Stimulated activated CD4-positive, alpha-beta T cell treated with anti-CD3 and anti-CD28 coated beads, TNF-alpha, amount 100 ng/mL, for 1 hour (primary cell): ENCODE measurements at places on chromosomes 13 and 19.

- DNase-seq: no peak
Measured at GRCh38 chr19:31110336-31110735, 238.9 kb downstream of the TSHZ3 start.

GRCh38 chr19:6811906-6812305, 39.4 kb downstream of the VAV1 start:
- DNase-seq: no peak

DNA sequence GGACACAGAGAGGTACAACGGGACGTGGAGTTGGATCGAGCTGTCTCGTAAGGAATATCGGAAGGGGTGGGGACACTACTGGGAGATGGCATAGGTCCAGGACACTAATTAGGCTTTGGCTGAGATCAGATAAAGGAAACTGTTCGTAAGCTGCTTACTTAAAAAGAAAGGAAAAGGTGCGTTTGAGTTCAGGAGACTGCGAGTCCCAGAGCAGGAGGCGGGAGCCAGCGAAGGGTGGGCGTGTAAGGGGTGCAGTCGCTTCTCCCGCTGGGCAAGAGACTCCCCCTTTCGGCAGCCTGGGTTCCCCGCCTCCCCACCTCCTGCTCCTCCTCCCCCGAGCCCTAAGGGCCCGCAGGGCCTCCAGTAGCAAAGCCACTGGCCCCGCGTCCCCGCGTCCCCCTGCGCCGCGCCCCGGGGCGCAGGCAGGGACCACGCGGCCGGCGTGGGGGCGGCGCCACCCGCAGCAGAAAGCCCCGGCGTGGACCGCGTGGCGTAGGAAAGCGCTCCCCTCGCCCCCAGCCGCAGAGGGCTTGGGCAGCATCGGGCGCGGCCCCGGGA, 547 bp downstream of the ABCC4 start:
- peak; percentile 31 for DNase-seq

- no peak for DNase-seq
Measured at GRCh38 chr13:48879432-48879831, 96.3 kb upstream of the FNDC3A start.

- no peak for DNase-seq
Measured at GRCh38 chr19:51680474-51680873, 12.7 kb upstream of the SPACA6 start.

DNA sequence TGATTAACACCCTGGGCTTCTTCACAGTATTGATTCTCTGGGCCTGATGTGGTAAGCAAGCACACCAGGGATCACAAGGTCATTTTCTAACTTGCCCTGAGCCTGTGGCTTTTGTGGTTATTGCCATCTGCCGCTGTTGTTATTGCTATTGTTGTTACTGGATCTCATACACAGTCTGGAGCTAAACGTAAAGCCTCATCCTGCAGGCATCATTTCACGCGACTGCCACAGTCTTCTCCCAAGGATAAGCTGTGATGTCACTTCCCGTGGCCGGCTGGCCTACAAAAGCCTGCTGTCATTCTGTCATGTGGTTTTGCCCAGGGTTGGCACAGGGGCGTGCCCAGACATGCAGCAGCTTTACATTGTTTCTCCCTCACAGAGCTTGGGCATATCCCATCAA, 154.0 kb upstream of the GPR12 start:
- DNase-seq: no peak

GRCh38 chr19:38015761-38016160, 108.8 kb downstream of the SIPA1L3 start:
- DNase-seq: no peak

- DNase-seq: no peak
Measured at GRCh38 chr13:44363631-44364344, 9.8 kb upstream of the SERP2 start.

GRCh38 chr19:45195764-45196163, 17.2 kb downstream of the BLOC1S3 start:
- no peak for DNase-seq

GRCh38 chr19:16518483-16519229, 22.5 kb downstream of the C19orf44 start:
- no peak for DNase-seq

GRCh38 chr13:85436029-85436428, 363.2 kb downstream of the SLITRK6 start:
- no peak for DNase-seq

GRCh38 chr19:5494773-5495172, 39.6 kb downstream of the ZNRF4 start:
- DNase-seq: no peak

- DNase-seq: no peak
Measured at GRCh38 chr13:25987987-25988386, 63.8 kb downstream of the SHISA2 start.

DNA sequence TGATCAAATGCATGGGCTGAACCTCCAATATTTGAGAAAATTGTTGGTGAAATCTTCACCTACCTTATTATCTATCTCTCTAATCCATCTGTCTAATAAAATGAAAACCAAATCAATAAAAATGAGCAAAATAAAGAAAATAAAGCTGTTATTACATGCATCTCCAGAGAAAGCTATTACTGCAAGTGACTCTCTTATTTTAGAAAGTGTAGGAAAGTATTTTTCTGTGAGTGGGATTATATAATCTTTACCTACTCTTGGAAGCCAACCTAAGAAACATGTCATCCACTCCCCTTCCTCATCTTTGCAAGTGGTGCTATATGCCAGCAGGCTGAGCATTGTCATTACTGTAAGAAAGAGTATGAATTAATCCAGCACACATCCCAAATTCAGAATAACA, 191.5 kb upstream of the RFC3 start:
- no peak for DNase-seq

DNA sequence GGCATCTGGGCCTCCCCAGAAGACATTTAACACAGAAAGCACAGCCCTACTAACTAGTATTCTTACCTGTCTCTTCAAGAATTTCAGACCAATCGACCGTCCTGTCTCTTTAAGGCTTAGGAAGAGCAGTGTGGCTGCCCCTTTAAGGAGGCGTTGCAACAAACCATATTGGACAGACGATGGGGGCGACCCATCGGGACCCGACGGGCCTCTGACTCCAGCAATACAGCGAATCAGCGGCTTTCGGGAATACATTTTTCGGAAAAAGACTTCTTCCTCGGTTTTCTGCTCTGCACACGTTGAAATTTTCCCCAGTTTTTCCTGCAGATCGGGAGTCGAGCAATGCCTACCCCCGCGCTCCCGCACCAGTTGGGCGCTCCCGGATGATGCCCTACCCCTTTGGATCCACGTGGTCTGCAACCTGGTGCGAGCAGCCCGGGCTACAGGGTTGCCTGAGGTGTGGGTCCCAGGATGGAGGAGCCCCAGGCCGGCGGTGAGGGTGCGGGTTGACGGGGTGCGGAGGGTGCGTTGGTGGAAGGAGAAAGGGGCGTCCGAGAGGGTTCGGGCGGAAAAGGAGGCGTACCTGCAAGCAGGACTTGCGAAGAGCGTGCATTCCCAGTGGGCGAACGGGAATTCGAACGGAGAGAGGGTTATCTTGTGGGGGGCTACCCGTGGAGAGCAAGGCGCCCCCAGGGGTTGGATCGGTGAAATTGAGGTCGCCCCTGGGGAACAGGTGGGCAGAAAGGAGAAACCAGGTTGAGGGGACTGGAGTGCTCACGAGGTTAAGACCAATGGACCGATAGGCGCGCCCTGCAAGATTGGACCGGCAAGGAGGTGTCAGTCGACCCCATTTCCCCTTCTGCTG, at the start of gene POLR1G:
Gene POLR1G, plus strand, starts transcription at position 419 of the 865 bp plus-strand sequence. Its CDS starts 53 bp downstream, at position 472.
- peak; percentile 53 for DNase-seq
